ENCODE measurements at places on chromosomes 7 and 10.

DNA sequence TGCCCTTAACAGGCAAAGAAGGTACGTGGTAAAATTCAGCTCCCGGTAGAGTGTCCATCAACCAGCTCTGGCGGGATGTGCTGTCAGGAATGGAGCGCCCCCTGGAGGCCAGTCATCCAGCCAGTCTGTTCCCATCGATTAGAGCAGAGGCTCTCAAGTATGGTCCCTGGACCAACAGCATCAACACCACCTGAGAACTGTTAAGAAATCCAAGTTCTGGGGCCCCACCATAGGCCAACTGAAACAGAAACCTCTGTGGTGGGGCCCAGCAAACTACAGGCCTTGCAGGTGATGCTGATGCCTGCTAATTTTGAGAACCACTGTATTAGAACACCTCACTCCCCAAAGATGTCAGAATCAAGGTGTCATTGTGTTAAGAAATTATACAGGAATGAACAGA lies 109.2 kb downstream of the DPY19L1 start:
- H3K36me3 ChIP-seq = peaks cover 6% of the 10 kb centered on the region
- no peak overlapping the region for H3K27ac ChIP-seq
- DNase-seq = peak; percentile 36
- H3K4me3 ChIP-seq = no peak overlapping the region
- H3K27me3 ChIP-seq = no peaks in the 10 kb centered on the region

DNA sequence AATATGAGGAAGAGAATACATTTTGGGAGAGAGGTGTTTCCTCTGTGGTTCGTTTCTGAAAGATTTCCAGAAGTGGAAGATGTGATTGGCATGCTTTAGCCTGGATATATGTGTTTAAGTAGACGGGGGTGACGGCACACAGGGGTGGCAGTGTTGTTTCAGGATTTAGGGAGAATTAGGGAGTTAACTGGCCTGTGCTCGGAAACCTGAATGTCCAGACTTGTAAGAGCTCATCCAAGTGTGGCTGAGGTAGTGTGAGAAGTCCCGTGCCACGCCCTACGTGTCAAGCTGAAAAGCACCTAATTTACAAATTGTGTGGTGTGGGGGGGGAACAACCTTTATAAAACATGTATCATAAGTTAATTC lies 1.1 kb downstream of the RALA start:
- H3K27me3 ChIP-seq = no peaks in the 10 kb centered on the region
- H3K4me3 ChIP-seq = peak overlapping the region; percentile 95
- H3K4me1 ChIP-seq = peaks cover 31% of the 10 kb centered on the region
- H3K27ac ChIP-seq = peak overlapping the region; percentile 96
- peaks cover 2% of the 10 kb centered on the region for H3K36me3 ChIP-seq
- no peak for DNase-seq

DNA sequence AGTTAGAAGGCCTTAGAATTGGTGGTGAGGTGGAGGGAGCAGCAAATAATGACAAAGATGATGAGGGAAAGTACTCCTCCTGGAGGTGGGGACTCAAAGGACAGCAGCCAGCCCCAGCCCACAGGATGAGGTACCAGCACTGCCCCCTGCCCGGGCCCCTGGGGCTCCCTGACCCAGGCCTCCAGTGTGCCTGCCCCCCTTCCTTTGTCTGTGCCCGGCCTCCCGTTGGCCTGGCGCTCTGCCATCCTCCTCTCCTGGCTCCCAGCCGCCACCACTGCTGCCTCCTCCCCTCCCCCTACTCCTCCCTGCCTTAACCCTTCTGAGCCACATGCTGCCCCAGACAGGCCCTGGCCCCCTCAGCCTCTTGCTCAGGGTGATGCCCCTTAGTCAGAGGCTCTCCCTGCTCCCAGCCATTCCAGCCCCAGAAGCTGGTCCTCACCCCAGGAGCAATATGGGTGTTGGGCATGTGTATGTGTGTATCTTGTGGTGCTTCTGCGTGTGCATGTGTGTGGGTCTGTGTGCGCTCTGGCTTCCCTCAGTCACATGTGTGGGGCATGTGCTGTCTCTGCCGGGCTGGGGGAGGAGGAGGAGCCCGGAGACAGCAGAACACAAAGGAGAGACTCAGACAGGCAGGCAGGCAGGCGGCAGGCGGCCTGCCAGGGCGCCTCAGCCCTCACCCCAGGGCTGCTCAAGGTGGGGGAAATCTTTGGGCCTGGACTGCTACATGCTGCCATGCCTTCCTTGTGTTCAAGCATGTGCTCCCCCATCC lies 2.6 kb downstream of the LDB1 start:
- H3K36me3 ChIP-seq = no peaks in the 10 kb centered on the region
- DNase-seq = peak; percentile 46
- peak overlapping the region; percentile 95 for H3K4me3 ChIP-seq
- peaks cover 81% of the 10 kb centered on the region for H3K4me1 ChIP-seq
- no peaks in the 10 kb centered on the region for H3K27me3 ChIP-seq
- peak overlapping the region; percentile 98 for H3K27ac ChIP-seq

DNA sequence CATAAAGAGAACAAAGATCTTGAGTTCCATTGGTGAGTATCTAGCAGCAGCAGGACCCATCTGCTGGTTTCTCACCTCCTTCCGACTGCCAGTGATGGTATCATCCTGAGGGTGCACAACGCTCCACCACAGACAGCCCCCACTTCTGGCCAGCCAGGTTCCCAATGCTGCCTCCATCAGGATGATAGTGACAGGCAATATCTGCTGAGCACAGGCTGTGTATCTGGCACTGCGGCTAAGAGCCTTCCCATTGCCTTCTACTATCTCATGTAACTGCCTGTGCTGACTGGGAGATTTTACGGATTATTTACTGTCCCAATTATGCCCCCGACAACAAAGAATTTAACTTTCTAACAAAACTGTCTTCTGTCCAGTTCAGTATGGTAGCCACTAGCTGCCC lies 352.4 kb upstream of the AOAH start:
- H3K36me3 ChIP-seq = peaks cover 29% of the 10 kb centered on the region
- H3K27me3 ChIP-seq = no peaks in the 10 kb centered on the region
- H3K4me1 ChIP-seq = peaks cover 19% of the 10 kb centered on the region
- no peak overlapping the region for H3K27ac ChIP-seq
- H3K4me3 ChIP-seq = no peak overlapping the region

- no peak overlapping the region for H3K4me3 ChIP-seq
- peaks cover 35% of the 10 kb centered on the region for H3K4me1 ChIP-seq
- H3K27ac ChIP-seq = no peak overlapping the region
- no peak for DNase-seq
- peaks cover 10% of the 10 kb centered on the region for H3K36me3 ChIP-seq
Measured at GRCh38 chr7:105278973-105279687, 109.6 kb downstream of the SRPK2 start.

- H3K4me3 ChIP-seq = no peak overlapping the region
- no peak overlapping the region for H3K27ac ChIP-seq
- DNase-seq = no peak
- H3K27me3 ChIP-seq = no peaks in the 10 kb centered on the region
- H3K4me1 ChIP-seq = no peaks in the 10 kb centered on the region
Measured at GRCh38 chr10:66622050-66622449, 303.8 kb upstream of the LRRTM3 start.

DNA sequence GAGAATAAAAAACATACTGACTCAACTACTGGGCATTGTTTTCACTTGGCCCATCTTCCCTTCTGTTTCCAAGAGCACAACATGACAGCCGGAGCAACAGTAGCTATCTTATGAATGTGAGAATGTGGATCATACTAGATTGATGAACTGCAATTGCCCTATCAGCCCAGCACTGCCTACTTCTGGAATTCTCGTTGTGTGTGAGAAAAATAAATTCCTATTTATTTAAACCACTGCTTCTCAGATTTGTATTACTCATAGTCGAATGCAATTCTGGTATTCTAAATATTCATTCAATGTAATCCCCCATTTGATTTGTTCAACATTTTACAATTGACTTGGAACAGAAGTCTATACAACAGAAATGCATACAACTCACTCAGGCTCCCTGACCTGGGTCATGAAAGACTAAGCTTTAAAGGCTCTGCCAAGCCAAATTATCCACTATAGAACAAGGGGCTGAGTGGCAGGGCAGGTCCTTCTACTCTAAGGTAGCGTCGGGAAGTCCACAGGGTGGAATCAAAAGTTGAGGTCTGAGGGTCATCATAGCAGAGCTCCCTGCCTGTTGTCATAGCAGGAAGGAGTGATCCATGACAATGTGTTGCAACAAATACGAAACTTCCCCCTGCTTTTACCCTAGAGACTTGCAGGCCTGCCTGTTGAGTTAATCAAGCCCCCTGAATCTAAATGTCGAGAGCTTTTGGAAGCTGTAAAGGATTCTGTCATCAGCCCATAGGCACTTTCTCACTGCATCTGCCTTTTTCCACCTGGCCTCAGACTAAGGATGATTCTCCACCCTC lies 12.4 kb upstream of the JAZF1 start:
- no peaks in the 10 kb centered on the region for H3K36me3 ChIP-seq
- H3K27ac ChIP-seq = no peak overlapping the region
- no peak overlapping the region for H3K4me3 ChIP-seq
- DNase-seq = no peak
- H3K27me3 ChIP-seq = no peaks in the 10 kb centered on the region

- no peak overlapping the region for H3K27ac ChIP-seq
- peaks cover 7% of the 10 kb centered on the region for H3K4me1 ChIP-seq
- peaks cover 58% of the 10 kb centered on the region for H3K27me3 ChIP-seq
- DNase-seq = no peak
- no peaks in the 10 kb centered on the region for H3K36me3 ChIP-seq
Measured at GRCh38 chr10:26211781-26212444, 4.7 kb upstream of the GAD2 start.

- no peak for DNase-seq
- no peak overlapping the region for H3K27ac ChIP-seq
- peaks cover 31% of the 10 kb centered on the region for H3K27me3 ChIP-seq
- no peak overlapping the region for H3K4me3 ChIP-seq
- no peaks in the 10 kb centered on the region for H3K4me1 ChIP-seq
Measured at GRCh38 chr7:22039670-22040069, 94.0 kb upstream of the CDCA7L start.

Measured in naive thymus-derived CD8-positive, alpha-beta T cell (primary cell).